NCI-H2081 treated with DMSO at 0.1 percent for 48 hours (cell line): ENCODE measurements at places on chromosomes 4 and X.

DNA sequence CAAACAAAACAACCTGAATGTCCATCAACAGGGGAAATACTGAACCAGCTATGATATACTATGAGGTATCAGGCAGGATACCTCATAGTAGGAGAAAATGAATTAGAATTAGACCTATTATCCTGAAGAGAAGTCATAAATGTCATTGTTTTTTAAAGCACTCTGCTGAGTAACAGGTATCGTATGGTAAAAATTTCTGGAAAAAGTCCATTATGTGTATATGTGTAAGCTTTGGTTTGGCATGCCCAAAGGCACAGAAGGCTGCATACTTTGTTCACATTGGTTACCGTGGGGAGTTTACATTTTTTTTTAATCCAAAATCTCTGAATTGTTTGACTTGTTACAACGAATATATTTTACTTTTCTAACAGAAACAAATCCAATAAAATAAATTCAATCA, 70.5 kb downstream of the RPS3A start:
- DNase-seq, result no peak

DNA sequence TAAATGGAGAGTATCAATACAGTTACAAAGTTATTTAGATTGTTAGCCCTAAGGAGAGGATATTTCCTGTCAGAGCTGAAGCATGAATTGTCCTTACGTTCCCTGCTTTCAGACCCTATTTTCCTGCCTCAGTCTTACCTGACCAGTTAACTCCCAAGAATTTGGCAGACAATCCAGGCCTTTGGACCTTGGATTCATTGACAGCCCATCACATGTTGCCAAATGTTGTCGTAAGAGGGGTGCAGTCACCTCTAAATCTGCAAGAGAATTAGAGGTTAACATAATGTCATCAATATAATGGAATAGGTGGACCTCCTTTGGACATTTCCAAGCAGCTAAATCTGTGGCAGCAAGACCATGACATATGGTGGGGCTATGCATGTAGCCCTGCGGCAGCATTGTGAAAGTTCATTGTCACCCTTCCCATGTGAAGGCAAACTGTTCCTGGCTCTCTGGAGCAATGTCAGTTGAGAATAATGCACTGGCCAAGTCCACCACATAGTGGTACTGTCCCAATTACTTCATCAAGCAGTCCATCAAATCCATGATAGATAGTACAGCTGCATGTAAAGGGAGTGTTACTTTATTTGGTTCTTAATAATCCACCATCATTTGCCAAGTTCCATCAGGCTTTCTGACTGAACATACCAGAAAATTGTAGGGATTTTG, 1137.0 kb upstream of the POU3F4 start:
- DNase-seq, result no peak

DNA sequence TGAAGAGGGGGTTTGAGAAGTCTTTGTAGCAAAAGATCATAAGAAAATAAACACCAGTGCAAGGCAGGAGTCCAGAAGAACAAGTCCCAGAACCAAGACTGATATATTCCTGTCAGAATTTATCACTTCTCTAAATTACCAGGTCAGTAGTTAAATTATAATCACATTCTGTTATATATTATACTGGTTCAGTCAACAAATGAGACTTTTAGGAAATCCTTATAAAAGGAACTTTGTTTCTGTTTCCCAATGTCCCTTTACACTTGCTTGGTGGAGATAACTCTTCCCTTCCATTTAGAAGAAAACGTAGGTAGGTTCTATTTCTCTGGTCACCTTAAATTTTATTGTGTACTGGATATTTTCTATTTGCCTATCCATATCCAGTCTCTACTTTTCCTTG, 21.1 kb downstream of the GBA3 start:
- no peak for DNase-seq

GRCh38 chrX:116384406-116384954, 51.9 kb upstream of the SLC6A14 start:
- no peak for DNase-seq

GRCh38 chr4:82620126-82620735, 58.4 kb upstream of the TMEM150C start:
- no peak for DNase-seq

DNA sequence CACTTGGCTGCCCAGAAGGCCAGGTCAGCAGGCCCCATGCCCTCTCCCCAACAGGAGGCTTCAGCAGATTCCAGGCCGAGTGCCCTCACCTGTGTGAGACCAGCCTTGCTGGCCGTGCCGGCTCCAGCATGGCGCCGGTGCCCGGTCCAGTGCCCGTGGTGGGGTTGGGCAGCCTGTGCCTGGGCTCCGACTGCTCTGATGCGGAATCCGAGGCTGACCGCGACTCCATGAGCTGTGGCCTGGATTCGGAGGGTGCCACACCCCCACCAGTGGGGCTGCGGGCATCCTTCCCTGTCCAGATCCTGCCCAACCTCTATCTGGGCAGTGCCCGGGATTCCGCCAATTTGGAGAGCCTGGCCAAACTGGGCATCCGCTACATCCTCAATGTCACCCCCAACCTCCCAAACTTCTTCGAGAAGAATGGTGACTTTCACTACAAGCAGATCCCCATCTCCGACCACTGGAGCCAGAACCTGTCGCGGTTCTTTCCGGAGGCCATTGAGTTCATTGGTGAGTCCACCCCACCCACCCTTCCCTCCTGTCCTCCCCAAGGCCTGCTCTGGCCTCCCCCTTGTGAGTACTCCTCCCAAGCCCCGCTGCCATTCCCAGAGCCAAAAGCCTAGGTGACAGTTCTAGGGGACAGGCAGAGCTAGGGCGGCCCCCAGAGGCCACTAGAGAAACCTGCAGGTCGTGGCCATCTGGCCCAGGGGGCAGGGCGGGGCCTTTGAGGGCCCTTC, 2.3 kb downstream of the DUSP9 start:
- DNase-seq, result no peak

GRCh38 chr4:35836596-35836995, 407.7 kb downstream of the ARAP2 start:
- DNase-seq, result no peak

DNA sequence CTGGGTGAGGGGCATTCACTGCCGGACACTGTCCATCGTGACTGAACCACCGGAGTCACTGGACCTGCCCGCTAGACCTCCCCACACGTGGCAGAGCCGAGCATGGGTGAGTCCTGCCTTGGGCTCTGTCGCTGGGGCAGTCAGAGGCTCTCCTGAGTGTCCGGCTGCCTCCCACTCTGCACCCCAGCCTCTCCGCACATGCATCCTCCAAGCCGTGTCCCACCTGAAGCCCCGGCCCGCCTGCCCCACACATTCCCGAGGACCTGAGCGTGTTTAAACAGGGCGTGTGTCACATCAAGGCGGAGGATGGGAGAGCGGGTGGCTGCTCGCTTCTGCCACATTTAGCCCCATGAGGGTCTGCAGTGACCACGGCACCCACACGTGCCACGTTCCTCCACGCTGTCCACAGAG, 4.7 kb downstream of the CPLX1 start:
- no peak for DNase-seq

GRCh38 chr4:65623506-65623905, 46.8 kb downstream of the EPHA5 start:
- DNase-seq, result no peak

GRCh38 chr4:42070463-42070862, 80.1 kb downstream of the SLC30A9 start:
- no peak for DNase-seq

DNA sequence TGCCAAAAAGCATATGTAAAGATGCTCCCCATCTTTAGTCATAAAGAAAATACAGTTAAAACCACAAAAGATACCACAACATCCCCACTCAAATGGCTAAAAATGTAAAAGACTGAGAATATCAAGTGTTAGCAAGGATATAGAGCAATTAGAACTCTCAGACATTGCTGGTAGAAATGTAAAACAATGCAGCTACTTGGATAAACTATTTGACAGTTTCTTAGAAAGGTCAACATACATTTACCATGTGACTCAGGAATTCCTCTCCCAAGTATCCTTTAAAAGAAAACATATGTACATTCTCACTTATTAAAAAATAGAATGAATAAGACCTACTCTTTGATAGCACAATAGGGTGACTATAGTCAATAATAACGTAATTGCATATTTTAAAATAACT, 173.7 kb downstream of the HNRNPD start:
- DNase-seq, result no peak
